ENCODE measurements at places on chromosomes 1 and 21.

GRCh38 chr21:44038063-44038462 lies 26.0 kb downstream of the TRAPPC10 start:
- DNase-seq = no peak

- DNase-seq = peak; percentile 72
Observed at GRCh38 chr1:220271706-220272046, 577 bp downstream of the RAB3GAP2 start.

DNA sequence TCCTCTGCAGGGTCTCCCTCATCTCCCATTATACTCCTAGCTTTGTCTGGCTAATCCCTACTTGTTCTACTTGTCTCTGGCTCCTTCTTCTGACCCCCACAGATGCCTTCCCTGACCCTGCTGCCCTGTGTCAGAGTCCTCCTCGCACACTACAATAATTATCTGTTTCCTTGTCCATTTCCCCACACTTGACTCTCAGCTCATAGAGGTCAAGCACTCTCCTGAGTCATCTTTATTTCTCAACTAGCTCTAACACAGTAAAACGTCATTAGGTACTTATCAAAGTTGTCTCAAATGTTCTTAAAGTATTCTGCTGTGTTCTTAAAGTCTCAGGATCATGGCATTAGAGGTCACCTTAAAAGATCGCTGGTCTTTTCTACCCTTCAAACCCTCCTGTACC lies 47.1 kb downstream of the C8A start:
- DNase-seq = no peak

GRCh38 chr1:161200992-161201835 lies 953 bp upstream of the NDUFS2 start:
- DNase-seq = peak; percentile 38

All from K562 (cell line).